ENCODE measurements at places on chromosomes 1 and 21. TPM values are rescaled to one million over a fixed set of nuclear protein-coding genes. Genes with fewer than 3 reads are reported as not detected.

The CD1E gene
- not detected for total RNA-seq

The SPATA46 gene
- not detected for total RNA-seq

The KCNE1 gene
- total RNA-seq, result 10.8 TPM

The CLEC20A gene
- total RNA-seq, result not detected

The MGST3 gene
- total RNA-seq, result 160 TPM

The ASTN1 gene
- 0.41 TPM for total RNA-seq

The PAPPA2 gene
- total RNA-seq, result 1.1 TPM

The AGT gene
- 69.1 TPM for total RNA-seq

The SMCP gene
- not detected for total RNA-seq

The CHRM3 gene
- 4.2 TPM for total RNA-seq

The LCE2B gene
- not detected for total RNA-seq

- H3K36me3 ChIP-seq, result no peaks in the 10 kb centered on the region
- H3K27ac ChIP-seq, result no peak overlapping the region
- no peaks in the 10 kb centered on the region for H3K27me3 ChIP-seq
- H3K4me1 ChIP-seq, result peaks cover 22% of the 10 kb centered on the region
These were observed 12.9 kb downstream of the SAMD11 start for GRCh38 chr1:936348-937264.

- H3K36me3 ChIP-seq, result no peaks in the 10 kb centered on the region
- no peak overlapping the region for H3K4me3 ChIP-seq
- no peaks in the 10 kb centered on the region for H3K27me3 ChIP-seq
- H3K27ac ChIP-seq, result no peak overlapping the region
- DNase-seq, result no peak
- H3K4me1 ChIP-seq, result no peaks in the 10 kb centered on the region
These were observed 83.3 kb upstream of the COL24A1 start for GRCh38 chr1:86239894-86240293.

GRCh38 chr1:245310571-245311531, 156.1 kb downstream of the KIF26B start:
- no peak overlapping the region for H3K4me3 ChIP-seq
- H3K27ac ChIP-seq, result no peak overlapping the region
- H3K27me3 ChIP-seq, result no peaks in the 10 kb centered on the region
- no peaks in the 10 kb centered on the region for H3K4me1 ChIP-seq

- H3K27ac ChIP-seq, result peak overlapping the region; percentile 98
- H3K4me3 ChIP-seq, result no peak overlapping the region
- H3K4me1 ChIP-seq, result peaks cover 27% of the 10 kb centered on the region
- no peaks in the 10 kb centered on the region for H3K27me3 ChIP-seq
These were observed 3.0 kb upstream of the NEK7 start for GRCh38 chr1:198153804-198154203.

DNA sequence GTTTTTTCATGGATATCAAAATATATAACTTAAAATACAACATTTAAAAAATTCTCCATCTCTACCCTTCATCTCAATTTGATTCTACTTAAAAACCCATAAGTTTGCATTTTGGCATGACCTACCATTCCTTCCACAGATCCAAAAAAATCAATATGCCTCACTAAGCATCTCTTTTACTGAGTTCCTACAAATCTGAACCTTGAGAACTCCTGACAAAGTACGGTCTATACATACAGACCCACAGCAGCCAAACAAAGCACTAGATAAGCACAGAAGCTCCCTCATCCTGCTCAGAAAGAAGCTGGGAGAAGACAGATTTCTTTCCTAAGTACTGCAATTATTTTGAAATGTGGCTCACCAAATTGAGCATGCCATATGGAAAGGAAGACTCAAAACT, 167.5 kb downstream of the KCNT2 start:
- no peak for DNase-seq
- H3K36me3 ChIP-seq, result no peaks in the 10 kb centered on the region
- no peak overlapping the region for H3K27ac ChIP-seq
- H3K4me1 ChIP-seq, result no peaks in the 10 kb centered on the region
- no peaks in the 10 kb centered on the region for H3K27me3 ChIP-seq

GRCh38 chr1:229098903-229099578, 171.9 kb upstream of the RAB4A start:
- peaks cover 8% of the 10 kb centered on the region for H3K4me1 ChIP-seq
- H3K27me3 ChIP-seq, result no peaks in the 10 kb centered on the region
- no peaks in the 10 kb centered on the region for H3K36me3 ChIP-seq
- no peak overlapping the region for H3K27ac ChIP-seq

GRCh38 chr1:205535096-205535495, 30.6 kb downstream of the CDK18 start:
- H3K36me3 ChIP-seq, result peaks cover 19% of the 10 kb centered on the region
- no peaks in the 10 kb centered on the region for H3K4me1 ChIP-seq
- DNase-seq, result no peak
- no peaks in the 10 kb centered on the region for H3K27me3 ChIP-seq
- no peak overlapping the region for H3K27ac ChIP-seq
- no peak overlapping the region for H3K4me3 ChIP-seq

GRCh38 chr1:76668046-76668445, 199.2 kb upstream of the ST6GALNAC5 start:
- H3K4me3 ChIP-seq, result no peak overlapping the region
- H3K27me3 ChIP-seq, result no peaks in the 10 kb centered on the region
- DNase-seq, result no peak
- H3K27ac ChIP-seq, result no peak overlapping the region
- no peaks in the 10 kb centered on the region for H3K4me1 ChIP-seq

DNA sequence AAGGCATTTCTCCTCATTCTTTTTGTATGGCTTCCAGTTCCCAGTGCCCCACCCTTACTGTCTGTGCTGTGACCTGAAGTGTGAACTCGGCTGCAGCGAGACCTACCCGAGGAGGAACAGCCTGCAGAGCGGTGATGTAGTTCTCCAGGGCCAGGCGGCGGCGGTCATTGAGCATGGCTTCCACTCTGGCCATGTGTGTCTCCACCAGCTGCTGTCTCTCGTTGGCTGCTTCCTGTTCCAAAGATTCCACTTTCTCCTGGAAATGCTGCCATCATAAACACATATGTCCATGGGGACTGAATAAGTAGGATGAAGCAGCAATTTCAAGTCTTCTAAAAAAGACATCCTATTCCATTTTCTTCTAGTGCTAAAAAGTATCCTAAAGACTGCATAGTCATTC, 195.6 kb downstream of the APP start:
- H3K27ac ChIP-seq, result no peak overlapping the region
- H3K27me3 ChIP-seq, result no peaks in the 10 kb centered on the region
- no peak for DNase-seq
- no peaks in the 10 kb centered on the region for H3K4me1 ChIP-seq
- H3K36me3 ChIP-seq, result peaks cover 19% of the 10 kb centered on the region

DNA sequence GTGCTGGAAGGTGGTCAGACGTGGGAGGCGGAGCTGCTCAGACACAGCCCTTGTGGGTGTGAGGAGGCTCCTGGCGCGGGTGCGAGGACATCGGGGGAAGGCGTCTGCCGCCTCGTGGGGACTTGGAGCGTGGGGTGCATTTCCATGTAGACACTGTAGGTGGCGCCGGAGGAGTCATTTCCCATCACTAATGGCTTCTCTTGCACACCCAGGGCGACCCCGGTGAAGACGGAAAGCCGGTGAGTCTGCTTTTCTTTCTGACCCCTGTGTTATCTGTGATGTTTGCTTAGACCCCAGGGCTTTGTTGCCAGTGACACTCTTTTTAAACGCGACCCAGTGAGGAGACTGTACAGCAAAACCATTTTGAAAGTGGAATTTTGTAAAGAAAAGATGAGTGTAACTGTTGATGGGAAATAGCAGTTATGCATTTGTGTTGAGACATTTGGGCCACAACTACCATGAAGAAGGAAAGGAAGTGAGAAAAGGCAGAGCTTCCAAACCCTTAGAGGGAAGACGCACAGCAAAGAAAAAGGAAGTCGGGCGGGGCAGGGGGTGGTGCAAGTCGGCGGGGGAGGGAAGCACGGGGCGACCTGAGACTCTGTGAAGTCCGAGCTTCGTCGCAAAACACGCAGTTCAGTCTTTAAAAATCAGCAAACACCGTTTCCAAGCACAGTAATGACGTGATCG, 64.0 kb downstream of the SLC19A1 start:
- peak overlapping the region; percentile 61 for H3K27ac ChIP-seq
- peaks cover 5% of the 10 kb centered on the region for H3K4me1 ChIP-seq
- H3K4me3 ChIP-seq, result peak overlapping the region; percentile 50
- no peaks in the 10 kb centered on the region for H3K27me3 ChIP-seq
- peak; percentile 43 for DNase-seq

DNA sequence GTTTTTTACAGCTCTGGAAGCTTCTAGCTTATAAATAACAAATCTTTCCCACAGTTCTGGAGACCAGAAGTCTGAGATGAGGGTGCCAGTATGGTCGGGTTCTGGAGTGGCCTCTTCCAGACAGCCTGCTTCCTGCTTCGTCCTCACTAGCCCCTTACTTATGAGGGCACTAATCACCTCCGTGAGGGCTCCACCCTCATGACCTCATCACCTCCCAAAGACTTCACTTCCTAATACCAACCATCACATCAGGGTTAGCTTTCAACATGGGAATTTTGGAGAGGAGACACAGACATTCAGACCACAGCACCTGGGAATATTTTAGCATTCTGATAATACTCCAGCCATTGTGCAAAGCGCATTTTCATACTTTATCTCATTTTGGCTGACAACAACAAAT, 223.7 kb upstream of the IRF2BP2 start:
- H3K27me3 ChIP-seq, result no peaks in the 10 kb centered on the region
- H3K4me3 ChIP-seq, result no peak overlapping the region
- H3K4me1 ChIP-seq, result no peaks in the 10 kb centered on the region
- no peak overlapping the region for H3K27ac ChIP-seq
- DNase-seq, result no peak

- no peak overlapping the region for H3K4me3 ChIP-seq
These were observed 32.4 kb upstream of the CTTNBP2NL start for GRCh38 chr1:112363636-112364035.

DNA sequence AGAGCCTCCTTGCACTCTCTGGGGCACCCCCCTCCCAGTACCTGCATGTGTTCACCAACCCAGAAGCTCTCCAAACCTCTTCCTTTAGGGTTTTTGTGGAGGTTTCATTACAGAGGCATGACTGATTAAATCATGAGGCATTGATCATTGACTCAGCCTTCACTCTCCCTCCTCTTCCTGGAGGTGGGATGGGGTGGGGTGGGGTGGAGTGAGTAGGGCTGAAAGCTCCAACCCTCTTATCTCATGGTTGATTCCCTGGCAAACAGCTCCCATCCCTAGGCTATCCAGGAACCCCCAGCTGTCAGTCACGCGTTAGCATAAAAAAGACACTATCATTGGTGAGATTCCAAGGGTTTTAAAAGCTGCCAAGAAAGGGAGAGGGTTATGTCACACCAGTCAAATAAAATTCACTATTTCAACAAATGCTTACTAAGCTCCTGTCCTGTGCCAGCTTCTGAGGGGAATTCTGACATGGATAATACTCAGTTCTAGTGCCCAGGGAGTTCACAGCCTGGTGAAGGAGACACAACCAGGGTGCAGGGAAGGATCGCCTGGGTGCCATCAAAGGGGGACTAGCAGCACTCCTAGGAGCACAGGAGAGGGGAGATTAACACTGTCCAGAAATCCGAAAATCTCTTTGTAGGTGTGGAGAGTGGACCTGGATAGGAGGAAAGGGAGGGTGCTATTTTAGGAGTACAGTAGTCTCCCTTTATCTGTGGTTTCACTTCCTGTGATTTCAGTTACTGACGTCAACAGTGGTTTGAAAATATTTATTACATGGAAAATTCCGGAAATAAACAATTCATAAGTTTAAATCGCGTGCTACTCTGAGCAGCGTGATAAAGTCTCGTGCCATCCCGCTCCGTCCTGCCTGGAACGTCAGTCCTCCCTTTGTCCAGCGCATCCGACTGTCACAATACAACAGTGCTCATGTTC, 6.8 kb upstream of the IL24 start:
- H3K36me3 ChIP-seq, result no peaks in the 10 kb centered on the region
- no peak overlapping the region for H3K4me3 ChIP-seq
- no peaks in the 10 kb centered on the region for H3K4me1 ChIP-seq
- H3K27me3 ChIP-seq, result no peaks in the 10 kb centered on the region

- H3K27ac ChIP-seq, result no peak overlapping the region
- H3K27me3 ChIP-seq, result no peaks in the 10 kb centered on the region
- H3K4me1 ChIP-seq, result no peaks in the 10 kb centered on the region
- no peak for DNase-seq
These were observed 11.3 kb downstream of the DFFB start for GRCh38 chr1:3868464-3869006.

GRCh38 chr1:239930686-239931262, 160.9 kb upstream of the FMN2 start:
- H3K4me3 ChIP-seq, result no peak overlapping the region
- H3K36me3 ChIP-seq, result no peaks in the 10 kb centered on the region
- no peak for DNase-seq
- H3K27ac ChIP-seq, result no peak overlapping the region
- H3K4me1 ChIP-seq, result peaks cover 6% of the 10 kb centered on the region

GRCh38 chr1:183138301-183138700, 47.8 kb upstream of the LAMC2 start:
- H3K27me3 ChIP-seq, result no peaks in the 10 kb centered on the region
- H3K36me3 ChIP-seq, result peaks cover 54% of the 10 kb centered on the region
- DNase-seq, result no peak
- no peak overlapping the region for H3K27ac ChIP-seq

GRCh38 chr1:167185974-167186657, 34.6 kb upstream of the POU2F1 start:
- H3K4me1 ChIP-seq, result peaks cover 4% of the 10 kb centered on the region
- no peak for DNase-seq
- no peak overlapping the region for H3K4me3 ChIP-seq
- no peak overlapping the region for H3K27ac ChIP-seq
- H3K36me3 ChIP-seq, result no peaks in the 10 kb centered on the region

GRCh38 chr1:168504064-168504837, 39.5 kb downstream of the XCL2 start:
- H3K36me3 ChIP-seq, result no peaks in the 10 kb centered on the region
- no peaks in the 10 kb centered on the region for H3K4me1 ChIP-seq
- no peak overlapping the region for H3K27ac ChIP-seq
- H3K27me3 ChIP-seq, result no peaks in the 10 kb centered on the region
- no peak overlapping the region for H3K4me3 ChIP-seq

- no peak overlapping the region for H3K27ac ChIP-seq
- no peaks in the 10 kb centered on the region for H3K36me3 ChIP-seq
These were observed 13.6 kb upstream of the FAM89A start for GRCh38 chr1:231053493-231054162.

- H3K36me3 ChIP-seq, result peaks cover 9% of the 10 kb centered on the region
- H3K4me3 ChIP-seq, result peak overlapping the region; percentile 96
- H3K4me1 ChIP-seq, result peaks cover 18% of the 10 kb centered on the region
These were observed 846 bp downstream of the NSUN4 start for GRCh38 chr1:46341222-46342083.

DNA sequence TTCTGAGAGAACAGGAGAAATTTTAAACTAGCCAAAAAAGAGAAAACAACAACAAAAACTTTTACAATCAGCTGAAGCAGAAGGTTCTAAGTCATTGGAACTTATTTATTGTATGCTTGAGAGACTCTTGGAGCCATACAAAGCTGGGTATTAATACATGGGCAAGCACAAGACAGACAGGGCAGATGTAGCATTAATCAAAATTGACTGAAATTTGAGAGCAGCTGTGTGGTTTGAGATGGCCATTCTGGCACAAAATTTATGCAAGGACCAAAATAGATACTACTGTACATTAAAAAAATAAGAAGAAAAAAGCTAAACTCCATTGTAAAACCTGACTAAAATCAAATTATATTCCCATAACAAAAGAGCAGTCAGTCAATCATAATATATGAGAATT, 892.5 kb downstream of the PLA2G4A start:
- H3K4me1 ChIP-seq, result no peaks in the 10 kb centered on the region
- no peaks in the 10 kb centered on the region for H3K36me3 ChIP-seq
- no peak for DNase-seq
- H3K27me3 ChIP-seq, result no peaks in the 10 kb centered on the region
- no peak overlapping the region for H3K27ac ChIP-seq
